Kidney (tissue), 22 donors: ENCODE measurements at places on chromosomes 2 and 18.
A peak's percentile ranks its signal among the peaks of the same experiment; 100 is the strongest.

GRCh38 chr2:21415234-21415633 is 291.5 kb downstream of the TDRD15 start:
- DNase-seq = no peak

- DNase-seq = no peak
These were observed 26.8 kb upstream of the SCRN3 start for GRCh38 chr2:174368691-174369090.

GRCh38 chr2:159186462-159186861 is 100.0 kb downstream of the WDSUB1 start:
- no peak for DNase-seq

DNA sequence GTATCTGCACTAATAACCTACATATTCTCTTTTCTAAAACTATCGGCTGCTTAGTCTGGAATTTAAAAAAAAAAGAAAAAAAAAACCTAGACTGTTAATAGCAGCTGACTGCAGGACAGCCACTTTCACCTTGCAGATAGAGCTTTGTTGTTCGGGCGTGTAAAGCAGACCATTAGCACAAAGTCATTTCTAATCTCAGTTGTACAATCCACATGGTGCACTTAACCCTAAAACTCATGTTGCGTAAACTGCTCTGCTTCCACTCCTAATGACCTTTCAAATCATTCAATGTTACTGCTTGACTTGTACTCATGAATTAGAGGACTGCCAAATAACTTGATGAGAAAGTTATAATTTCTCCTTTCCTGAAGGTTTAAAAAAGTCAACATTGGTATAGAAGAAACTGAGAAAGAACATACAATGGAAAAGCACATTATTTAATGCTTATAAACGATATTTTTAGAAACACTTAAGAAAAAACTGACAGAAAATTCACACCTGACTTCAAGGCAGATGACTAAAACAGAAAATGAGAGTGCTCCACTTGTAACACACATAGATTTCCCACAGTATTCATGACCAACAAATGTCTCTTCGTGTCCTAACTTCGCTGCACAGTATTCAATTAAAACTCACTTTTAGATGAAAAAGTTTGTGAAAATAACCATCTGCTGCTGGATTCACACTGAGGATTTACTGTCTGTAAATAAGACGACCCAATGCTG is 2.6 kb downstream of the CDH2 start:
- DNase-seq = peak; percentile 45

DNA sequence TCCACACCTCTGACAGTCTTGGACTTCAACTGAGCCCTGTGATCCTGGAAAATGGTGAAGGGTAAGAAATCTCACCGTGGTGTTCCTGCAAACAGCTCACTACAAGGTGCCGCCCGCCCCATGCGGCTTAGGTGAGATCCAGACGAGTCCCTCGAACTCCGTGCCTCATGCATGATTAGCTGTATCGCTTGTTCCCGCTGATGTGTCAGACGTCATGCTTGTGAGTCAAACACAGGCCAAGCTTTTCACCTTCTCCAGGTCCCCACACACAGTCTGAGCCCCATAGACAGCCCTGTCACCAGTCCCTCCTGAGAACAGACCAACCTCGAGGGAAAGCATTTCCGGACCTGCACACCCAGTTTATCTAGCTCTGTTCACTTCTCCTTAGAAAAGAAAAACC is 740.5 kb downstream of the GALR1 start:
- DNase-seq = no peak

DNA sequence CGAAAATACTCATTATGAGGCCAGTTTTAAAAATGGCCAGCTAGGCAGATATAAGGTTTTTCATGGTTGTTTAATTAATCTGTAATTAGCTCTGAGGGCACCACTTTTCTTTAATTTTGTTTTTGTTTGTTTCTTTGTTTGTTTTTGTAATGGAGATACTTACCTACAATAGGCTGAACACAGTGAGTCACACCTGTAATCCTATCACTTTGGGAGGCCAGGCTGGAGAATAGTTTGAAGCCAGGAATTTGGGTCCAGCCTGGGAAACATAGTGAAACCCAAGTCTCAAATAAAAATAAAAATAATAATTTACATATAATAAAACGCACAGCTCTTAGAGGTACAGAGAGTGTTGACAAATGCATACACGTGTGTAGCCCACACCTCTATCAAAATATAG is 56.8 kb upstream of the MSH2 start:
- no peak for DNase-seq

DNA sequence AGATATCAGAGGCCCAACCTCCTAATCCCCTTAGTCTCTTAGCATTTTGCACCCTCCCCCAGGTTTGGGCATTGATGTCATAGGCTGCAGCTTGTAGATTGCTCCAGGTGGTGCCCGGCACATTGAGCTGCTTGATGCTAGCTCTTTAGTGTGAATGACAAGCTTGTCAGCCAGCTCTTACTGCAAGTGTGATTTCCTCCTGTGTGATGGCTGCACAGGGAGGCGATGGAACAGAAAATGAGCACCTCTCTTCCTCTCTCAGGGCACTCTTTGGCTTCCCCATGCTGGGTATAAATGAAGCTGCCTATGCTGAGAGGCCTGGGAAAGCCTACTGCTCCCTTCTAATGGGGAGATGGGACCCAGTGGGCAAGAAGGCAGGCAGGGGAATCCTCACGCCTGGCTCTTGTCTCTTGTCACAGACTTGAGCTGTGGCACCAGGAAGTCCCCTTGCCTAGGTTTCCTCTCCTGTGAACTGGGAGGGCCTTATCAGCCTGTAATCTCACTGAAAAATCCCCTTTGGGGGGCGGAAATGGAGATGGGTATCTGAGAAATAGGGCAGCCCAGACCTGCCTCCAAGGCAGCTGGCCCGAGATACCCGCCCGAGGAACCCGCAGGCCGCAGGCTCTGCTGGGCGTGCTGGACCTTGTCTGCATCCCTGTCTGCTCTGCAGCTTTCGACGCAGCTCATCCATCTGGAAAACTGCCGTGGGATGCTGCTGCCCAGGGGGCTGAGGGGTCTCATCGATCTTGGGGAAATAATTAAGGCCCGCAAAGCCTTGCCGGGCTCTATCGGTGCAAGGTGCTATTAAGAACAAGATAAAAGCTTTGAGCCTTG is 163.5 kb upstream of the CXCR4 start:
- DNase-seq = no peak

DNA sequence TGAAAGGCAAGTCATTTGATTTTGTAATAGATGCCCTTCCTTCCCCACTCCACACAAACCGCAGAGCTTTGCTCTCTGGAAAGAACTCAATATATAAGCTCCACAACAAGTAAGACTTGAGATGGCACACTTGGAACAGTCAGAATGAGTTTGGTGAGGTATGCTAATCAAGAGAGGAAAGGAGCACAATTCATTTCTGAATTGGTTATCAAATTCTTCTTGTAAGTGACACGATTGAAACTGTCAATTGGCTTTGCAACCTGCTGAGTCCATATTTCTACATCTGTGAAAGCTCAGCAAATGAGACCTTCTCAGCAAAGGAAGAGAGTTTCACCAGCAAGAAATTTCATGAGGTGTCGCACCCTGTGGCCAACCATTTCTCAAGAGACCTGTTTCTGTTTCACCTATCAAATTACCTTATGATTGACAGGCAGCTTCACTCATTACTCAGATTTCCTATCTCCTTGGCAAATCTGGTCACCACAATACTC is 19.1 kb downstream of the CTLA4 start:
- DNase-seq = no peak

DNA sequence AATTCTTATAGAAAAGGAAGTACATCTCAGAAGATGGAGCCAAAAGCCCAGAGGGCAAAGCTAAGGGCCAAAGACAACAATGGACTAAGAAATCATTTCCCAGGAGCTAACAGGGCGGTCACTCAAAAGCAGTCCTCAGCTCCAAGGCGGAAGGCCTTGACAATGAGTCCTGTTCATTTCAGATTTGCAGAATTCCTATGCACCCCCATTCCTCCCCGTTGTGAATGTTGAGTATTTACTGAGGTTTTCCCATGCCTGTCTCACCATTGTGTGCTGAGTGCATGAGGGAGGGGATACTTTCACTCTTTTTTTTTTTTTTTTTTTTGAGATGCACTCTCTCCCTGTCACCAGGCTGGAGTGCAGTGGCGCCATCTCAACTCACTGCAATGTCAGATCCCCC is 18.8 kb upstream of the DTNB start:
- no peak for DNase-seq

DNA sequence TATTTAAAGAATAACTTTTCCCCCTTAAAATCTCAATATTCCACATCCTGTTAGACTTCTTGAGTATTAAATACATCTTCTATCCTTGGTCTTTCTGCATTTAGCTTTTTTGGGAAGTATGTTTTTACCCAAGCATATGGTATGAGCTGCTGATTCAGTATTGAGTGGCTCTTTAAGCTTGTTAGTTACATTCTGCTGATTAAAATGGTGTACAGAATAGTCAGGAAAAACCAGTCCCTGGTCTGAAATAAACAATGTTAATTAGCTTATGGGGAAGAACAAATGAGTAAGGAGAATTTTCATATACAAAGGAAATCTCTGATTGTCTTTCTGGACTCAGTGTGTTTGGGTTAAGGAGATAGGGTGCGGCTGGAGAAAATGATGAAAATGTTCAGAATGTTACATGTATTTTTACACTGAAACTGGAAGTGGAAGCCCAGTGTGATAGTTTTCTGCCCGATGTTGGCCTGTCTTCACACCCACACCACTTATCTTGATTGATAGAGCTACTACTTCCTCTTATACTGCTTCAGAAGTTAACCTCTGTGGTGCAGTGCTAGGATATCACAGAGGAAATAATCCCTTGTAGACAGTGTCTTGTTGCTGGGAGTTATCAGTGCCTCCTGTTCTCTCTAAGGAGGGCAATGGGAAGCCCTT is 84.0 kb downstream of the MSH2 start:
- peak; percentile 23 for DNase-seq

- DNase-seq = no peak
These were observed 39.3 kb downstream of the AP1S3 start for GRCh38 chr2:223797811-223798721.

DNA sequence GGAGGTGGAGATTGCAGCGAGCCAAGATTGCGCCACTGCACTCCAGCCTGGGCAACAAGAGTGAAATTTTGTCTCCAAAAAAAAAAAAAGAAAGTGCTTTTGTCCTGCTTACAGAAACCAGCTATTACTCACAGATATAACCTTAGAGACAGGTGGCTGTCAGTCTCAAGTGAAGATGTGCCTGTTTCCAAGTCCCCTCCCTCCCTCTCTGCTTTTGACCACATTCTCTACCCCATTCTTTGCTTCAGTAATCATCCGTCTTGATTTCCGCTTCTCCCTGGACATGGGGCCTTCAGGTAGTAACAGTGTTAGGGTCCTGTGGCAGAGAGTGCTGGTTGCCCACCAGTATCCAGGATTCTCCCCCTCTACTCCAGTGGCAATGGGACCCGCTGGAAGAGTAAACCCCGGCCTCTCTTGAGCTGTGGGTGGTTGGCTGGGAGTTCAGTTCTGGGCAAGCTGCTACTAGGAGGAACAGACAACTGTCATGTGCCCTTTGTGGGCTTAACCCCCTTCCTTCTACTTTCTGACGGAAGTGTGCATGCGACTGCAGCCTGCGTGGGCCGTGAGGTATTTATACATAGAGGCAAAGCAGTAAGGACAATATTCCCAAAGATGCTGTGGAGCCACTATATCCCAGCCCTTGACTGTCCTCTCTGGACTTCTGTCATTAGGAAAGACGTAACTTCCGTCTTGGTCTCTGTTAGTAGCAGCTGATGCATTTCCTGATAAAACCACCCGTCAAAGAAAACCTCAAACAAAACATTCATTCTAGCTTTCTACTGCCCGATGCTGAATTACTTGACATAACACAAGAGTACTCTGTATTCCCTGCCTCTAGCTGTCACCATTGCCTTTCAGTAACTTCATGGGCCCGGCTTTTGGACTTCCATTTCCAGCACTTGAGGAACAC is 17.8 kb downstream of the PDCL3 start:
- no peak for DNase-seq

- DNase-seq = no peak
These were observed 75.9 kb downstream of the PTGR3 start for GRCh38 chr18:75132931-75133525.

- DNase-seq = no peak
These were observed 223.8 kb downstream of the RIT2 start for GRCh38 chr18:42891705-42892104.

- DNase-seq = no peak
These were observed 191.2 kb upstream of the SESTD1 start for GRCh38 chr2:179455824-179456223.

DNA sequence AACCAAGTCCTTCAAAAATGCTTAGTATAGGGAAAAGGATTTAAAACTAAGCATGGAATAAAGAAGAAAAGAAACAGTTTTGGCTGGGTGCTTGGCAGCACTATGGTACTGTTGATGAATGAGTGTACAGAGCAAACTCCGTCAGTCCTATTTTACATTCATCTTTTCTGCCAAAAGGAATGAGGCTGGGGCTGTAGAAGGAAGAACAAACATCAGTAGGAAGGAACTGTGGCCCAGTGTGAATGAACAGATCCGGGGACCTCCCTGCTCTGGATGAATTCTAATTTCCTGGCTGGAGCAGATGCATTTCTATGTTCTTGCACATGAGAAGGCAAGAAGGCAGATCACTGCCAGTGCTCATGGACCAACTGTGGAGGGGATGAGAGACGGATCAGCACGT is 474.0 kb upstream of the MEIS1 start:
- DNase-seq = no peak

DNA sequence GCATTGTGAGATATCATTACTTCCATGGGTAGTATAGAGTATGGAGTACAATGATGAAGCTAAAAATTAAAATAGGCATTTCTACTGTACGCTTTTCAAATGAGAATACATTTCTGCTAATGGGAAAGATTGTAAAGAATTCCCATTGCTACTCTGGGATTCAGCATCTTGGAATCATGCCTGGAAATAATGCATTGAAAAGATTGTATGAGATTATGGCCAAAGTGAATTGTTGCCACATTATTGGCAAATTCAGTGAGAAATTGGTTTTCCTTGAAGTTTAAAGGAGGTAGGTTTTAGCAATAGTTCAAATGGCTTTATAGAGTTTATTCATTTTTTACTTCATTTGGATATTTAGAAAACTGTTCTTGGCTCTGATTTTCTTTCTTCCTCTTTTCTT is 157.9 kb downstream of the GULP1 start:
- DNase-seq = no peak

DNA sequence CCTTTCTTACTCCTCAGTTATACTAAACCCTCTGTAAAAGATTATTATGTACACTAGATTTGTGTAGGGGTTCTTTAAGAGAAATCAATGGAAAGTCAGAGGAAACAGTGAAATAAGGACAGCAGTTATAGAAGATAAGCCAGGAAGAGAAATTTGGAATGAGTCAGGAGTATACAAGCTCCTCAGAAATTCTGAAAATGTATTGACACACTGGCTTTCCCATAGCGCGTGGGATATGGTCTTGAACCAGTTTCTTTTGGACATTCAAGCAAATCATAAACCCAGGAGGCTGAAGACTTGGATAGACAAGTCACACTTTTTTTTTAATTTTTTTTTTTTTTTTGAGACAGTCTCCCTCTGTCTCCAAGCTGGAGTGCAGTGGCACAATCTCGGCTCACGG is 316.1 kb upstream of the MMADHC start:
- no peak for DNase-seq
